Stimulated activated CD8-positive, alpha-beta memory T cell treated with anti-CD3 and anti-CD28 coated beads, Interleukin-7, amount 100 ng/mL, for 1 hour (primary cell): ENCODE measurements at places on chromosomes 16 and 17.

DNA sequence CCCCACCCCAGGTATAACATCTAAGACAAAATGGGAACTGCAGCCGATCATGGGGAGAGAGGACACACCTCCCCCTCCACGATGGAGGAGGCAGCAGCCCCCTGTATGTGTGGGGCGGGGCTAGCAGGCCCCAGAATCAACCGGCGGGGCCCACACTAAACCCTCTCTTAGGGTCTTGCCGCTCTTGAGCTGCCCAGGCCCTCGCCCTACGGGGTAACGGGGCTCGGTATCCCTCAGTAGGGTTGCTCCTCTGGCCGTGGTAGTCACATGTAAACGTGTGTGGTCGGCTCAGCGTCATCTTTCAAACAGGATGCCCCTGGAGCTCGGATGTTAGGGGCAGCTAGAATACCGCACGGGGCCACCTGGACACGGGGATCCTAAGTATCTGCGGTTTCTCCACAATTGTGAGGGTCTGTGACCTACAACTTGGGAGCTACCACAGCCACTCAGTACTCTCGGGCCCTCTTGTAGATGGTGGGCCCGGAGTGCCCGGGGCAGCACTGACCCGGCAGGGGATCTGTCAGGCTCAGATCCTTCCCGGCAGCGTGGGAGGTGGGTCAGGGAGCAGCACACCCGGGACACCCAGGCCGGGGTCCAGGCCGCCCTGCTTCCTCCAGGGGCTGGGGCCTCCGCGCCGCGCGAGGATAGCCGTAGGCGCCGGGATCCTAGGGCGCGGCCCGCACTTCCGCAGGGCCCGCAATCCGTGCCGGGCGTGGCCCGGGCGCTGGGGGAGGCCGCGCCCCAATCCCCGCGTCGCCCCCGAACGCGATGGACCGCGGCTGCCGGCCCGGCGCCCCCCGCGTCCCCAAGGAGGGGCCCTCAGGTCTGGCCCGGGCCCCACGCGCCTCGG is 781 bp downstream of the ARHGDIA start:
- no peak for DNase-seq

DNA sequence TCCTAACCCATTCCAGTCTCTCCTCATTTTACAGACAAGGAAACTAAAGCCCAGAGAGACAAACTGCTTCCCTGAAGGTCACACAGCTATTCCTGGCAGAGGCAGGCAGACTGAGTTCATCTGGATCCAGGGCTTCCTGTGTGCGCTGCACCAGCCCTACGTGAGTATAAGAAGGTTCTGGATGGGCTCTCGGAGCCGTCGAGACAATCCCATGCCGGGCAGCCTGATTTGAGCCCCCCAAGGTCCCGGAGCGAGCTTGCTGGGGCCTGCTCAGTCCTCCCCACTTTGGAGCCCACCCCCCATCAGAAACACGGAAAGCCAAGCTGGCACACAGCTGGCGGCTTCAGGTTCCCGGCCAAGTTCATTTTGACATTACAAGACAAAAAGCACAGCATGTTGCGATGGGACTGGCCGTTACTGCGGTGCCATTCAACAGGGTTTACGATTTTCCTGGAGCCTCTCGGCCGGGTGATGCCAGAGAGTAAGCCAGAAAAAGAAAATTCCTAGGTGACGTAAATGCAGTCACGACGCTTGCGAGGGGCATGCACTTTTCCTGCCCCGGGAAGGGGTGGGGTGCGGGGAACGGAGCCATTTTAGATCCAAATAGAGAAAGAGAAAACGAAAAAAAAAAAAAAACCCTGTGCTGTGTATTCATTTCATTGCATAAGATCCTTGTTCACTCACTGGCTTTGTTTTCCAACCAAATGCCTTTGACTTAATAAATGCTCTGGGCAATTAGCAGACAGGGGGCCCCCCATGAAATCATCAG is 167.1 kb upstream of the FOXF1 start:
- no peak for DNase-seq

DNA sequence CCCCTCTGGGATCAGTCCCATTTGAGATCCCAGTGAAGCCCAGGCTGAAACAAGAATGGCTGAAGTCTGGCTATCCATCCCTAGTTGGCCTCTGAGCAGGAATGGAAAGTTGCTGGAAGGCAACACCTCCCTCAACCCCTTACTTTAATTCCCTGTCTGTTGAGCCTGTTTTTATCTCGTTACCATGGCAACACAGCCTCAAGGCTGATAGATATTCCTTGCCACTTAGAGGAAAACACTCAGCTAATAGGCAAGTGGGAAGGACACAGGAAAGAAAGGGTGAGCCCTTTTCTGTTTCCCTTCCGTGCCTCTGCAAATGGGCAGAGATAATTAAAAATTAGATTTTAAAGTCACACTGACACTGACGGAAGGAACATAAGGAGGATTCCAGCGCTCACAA is 75.5 kb upstream of the CLEC3A start:
- DNase-seq: no peak

- peak; percentile 31 for DNase-seq
Observed at GRCh38 chr16:22318690-22319358, 21.6 kb downstream of the POLR3E start.

GRCh38 chr16:2288726-2289125 is 20.8 kb upstream of the RNPS1 start:
- DNase-seq: no peak

- no peak for DNase-seq
Observed at GRCh38 chr17:740240-741017, 8.0 kb downstream of the TLCD3A start.

DNA sequence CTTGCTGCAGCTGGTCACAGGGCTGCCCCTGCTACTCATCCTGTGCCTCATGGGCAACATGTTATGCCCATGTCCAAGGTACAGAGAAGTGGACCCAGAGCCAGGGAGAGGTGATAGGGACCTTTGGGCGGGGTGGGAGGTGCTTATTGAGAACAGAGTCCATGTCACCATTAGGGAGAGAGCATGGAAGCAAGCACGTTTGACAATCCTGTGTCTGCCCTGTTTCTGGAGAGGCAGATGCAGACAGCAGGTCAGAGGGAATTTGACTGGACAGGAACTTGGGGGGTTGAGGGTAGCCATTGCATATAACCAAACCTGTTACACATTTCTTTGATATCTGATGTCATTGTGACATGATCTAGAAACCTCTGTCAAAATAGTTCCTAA is 14.3 kb upstream of the ARL4D start:
- no peak for DNase-seq

DNA sequence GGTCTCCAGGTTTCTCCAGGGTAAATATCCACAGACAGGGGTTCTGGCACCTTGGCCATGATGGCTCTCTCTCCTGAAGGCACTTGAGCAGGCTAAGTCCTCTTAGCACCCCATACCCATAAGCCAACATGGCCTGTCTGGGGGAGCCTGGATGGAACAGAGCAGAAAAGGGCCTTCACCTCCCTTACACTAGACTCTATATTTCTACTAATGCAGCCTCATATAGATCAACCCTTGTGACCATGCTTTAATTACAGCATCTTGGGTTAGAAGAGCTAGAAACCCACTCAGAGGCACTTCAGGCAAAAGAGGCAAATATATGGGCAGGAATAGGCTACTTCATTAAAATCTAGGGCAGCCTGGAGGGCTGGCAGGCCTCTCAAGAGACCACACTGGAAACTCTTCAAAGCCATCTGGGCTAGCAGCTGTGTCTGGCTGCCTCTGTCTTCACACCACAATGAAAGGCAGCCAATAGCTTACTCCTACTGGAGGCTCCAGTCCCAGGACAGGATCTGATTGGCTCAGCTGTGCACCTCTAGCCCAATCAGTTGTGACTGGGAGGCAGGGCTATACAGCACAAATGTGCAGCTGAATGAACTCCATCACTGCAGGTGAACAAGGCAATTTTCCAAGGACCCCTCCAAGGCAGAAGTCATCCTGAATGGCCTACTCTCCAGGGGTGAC is 4.7 kb upstream of the CDT1 start:
- no peak for DNase-seq

GRCh38 chr17:51813784-51814174 is 344.7 kb downstream of the CA10 start:
- DNase-seq: no peak

GRCh38 chr17:5640726-5641125 is 56.4 kb upstream of the NLRP1 start:
- DNase-seq: no peak

GRCh38 chr17:34626121-34626681 is 46.8 kb downstream of the TMEM132E start:
- DNase-seq: no peak

DNA sequence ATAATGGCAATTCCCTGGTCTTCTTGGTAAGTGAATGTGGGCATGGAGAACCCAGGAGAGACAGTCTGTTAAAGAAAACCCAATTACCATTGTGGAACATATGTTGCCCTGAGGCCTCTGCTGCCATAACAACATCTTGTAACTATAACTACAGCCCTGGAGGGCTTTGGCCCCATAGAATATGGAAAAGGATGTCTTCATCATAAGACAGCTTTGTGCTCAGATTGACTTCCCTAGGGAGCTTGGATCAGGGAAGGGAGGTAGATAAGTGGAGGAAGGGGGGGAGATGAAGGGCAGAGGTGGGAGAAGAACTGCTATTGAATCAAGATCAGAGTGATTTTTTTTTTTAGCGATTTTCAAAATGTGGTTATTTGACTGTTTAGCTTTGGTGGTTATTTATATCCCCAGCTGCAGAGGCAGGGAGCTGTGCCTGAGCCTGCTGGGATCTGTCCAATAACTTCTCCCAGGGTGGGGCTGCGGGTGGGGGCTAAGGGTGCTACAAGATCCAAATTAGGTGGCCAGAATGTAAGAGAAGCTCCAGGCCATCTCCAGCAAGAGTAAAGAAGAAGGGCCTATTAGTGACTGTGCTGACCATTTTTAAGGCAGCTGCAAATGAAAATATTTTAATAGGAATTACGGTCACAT is 5.3 kb upstream of the KAT7 start:
- DNase-seq: no peak

DNA sequence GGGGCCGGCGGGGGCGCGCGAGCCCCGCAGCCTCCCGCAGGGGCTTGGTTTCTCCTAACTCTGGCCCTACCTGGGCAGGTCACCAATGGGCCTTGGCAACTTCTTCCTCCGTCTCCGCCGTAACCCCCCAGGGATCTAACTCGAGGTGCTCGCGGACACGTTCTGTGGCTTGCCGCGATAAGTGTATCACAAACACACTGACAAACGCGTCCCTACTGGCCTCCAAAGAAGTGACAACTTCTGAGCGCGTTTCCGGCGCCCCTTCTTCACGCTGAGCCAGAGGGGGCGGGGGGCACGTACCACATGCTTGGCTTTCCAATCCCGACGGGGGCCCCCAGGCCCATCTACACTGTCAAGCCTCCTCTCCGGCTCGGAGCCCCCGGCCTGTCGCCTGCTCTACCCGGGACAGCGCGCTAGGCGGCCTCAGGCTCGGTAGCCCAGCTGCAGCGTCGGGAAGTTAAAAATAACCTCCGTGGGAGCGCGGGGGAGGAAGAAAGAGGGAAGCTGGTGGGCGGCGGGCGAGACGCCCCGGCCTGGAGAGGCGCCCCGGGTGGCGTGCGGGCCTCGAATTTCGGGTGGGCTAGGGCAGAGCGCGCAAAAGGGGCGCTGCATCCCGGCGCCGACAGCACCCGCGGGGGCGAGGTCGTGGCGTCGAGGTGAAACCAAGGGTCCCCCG is 725 bp upstream of the SPHK1 start:
- DNase-seq: peak; percentile 10

GRCh38 chr17:38431346-38432145 is 3.3 kb downstream of the ARHGAP23 start:
- no peak for DNase-seq

DNA sequence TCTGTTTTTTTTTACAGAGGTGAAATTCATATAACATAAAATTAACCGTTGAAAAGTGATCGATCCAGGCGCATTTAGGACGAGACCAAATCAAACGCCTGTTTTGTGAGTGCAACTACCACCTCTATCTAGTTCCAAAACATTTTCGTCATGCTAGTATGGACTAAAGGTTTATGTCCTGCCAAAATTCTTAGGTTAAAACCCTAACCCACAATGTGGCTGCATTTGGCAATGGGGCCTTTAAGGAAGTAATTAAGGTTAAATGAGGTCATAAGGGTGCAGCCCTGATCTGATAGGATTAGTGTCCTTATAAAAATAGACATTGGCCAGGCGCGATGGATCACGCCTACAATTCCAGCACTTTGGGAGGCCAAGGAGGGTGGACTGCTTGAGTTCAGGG is 32.8 kb upstream of the RCVRN start:
- DNase-seq: no peak

- DNase-seq: no peak
Observed at GRCh38 chr17:72697602-72698146, 394.8 kb downstream of the SLC39A11 start.

GRCh38 chr16:31331807-31332301 is 23.1 kb upstream of the ITGAX start:
- DNase-seq: no peak

GRCh38 chr16:10966129-10966528 is 21.8 kb downstream of the CLEC16A start:
- no peak for DNase-seq

- DNase-seq: no peak
Observed at GRCh38 chr16:77869997-77870813, 81.8 kb downstream of the VAT1L start.

GRCh38 chr17:56680676-56681075 is 87.2 kb downstream of the NOG start:
- no peak for DNase-seq

- no peak for DNase-seq
Observed at GRCh38 chr16:66165879-66166278, 200.6 kb upstream of the CDH5 start.

- DNase-seq: no peak
Observed at GRCh38 chr17:45395569-45396415, 36.9 kb downstream of the ARHGAP27 start.

DNA sequence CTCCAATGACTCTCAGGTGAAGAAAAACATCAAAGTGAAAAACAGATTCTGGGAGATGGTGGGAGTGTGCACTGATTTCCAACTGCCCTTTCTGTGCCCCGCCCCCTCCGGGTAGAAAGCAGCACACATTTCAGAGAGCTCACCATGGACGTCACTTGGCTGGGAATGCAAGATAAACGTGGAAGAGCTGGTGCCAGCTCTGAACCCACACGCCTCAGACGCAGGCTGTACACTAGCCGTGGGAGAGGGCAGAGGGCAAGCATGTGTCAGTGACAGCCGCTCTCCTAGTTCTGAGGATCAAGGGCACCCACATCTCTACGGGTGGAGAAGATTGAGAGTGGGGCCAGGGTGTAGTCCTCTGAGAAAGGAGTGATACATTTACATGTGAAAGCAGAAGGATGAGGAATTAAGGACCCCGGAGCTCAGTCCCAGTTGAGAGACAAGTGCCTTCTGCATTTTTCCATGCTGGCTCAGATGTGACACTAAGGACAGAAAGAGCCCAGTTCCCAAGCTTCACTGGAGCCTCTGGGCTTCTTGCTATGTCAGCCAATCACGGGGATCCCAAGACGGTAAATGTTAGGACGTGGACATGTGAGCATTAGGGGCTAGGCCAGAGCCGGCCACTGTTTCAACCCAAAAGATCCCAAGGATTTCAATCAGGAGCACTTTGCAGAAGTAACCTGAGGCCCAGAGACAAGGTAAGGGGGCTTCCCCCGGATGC is 101.3 kb downstream of the ZFHX3 start:
- no peak for DNase-seq

- DNase-seq: no peak
Observed at GRCh38 chr17:14125518-14126137, 56.3 kb downstream of the COX10 start.

GRCh38 chr17:68346448-68346847 is 55.2 kb downstream of the ARSG start:
- no peak for DNase-seq
